ENCODE measurements at places on chromosomes 6 and 20.
A peak's percentile ranks its signal among the peaks of the same experiment; 100 is the strongest.

DNA sequence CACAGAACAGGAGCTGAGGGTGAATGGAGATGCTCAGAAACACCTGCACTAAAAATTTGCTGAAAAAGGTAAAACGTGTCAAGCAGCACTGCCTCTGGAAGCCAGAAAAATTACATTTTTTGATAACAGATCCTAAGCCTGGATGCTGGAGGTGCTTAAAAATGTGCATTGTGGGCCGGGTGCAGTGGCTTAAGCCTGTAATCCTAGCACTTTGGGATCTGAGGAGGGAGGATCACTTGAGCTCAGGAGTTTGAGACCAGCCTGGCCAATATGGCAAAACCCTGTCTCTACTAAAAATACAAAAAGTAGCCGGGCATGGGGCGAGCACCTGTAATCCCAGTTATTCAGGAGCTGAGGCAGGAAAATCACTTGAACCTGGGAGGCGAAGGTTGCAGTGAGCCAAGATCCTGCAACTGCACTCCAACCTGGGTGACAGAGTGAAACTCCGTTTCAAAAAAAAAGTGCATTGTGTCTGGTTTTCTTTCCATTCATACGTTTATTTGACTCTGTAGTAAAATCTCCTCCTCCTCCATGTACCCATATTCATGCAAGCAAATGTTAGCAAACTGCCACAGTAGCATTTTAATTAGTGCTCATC lies 587 bp upstream of the BTN3A1 start:
- DNase-seq = no peak

- DNase-seq = no peak
These were observed 240.9 kb downstream of the COL12A1 start for GRCh38 chr6:74964871-74965441.

DNA sequence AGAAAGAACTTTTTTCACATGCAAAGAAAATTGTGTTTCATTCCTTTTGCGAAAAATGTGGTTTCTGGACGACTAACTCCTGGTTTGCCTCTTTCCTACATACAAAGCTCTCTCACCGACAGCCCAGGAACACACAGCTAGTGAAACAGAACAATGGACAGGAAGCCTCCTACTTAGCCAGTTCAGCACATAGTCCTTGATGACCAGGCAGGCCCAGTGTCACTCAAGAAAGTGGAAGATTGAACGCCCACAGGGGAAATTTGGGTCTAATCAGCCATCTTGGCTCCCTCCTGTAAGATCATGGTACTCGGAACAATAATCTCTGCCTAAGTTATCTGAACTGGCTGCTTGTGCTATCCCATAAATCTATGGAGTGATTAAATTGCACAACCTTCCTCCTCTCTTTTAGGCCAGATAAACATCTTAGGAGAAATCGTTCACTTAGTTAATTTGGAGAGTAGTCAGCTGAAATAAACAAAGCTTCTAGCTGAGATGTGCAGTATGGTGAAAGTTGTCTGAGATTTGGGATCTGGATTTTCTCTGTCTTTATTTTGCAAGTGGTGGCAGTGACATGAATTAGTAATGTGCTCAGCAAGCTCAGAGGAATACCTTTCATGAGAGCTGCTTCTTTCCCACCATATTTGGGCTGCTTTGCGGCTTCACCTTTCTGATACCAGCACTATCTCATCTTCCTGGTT lies 147.0 kb downstream of the MTFR2 start:
- no peak for DNase-seq

DNA sequence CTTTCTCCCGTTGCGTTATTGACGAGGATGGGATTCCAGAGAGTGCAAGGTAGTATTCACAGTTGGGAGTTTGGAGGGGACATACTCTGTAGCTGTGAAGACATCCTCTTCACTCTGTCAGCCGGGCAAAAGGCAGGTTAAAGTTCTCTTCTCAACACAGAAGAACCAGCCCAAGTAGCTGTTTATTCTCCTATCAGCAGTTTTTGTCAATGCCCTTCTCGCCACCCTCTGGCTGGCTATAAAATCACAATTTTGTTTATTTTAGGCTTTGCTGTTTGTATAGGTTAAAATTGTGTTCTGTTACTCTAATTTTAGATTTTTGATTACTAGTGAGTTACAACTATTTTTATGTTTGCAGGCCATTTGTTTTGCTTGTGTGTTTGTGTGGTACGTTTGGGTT lies 37.9 kb upstream of the MAS1 start:
- DNase-seq = no peak

DNA sequence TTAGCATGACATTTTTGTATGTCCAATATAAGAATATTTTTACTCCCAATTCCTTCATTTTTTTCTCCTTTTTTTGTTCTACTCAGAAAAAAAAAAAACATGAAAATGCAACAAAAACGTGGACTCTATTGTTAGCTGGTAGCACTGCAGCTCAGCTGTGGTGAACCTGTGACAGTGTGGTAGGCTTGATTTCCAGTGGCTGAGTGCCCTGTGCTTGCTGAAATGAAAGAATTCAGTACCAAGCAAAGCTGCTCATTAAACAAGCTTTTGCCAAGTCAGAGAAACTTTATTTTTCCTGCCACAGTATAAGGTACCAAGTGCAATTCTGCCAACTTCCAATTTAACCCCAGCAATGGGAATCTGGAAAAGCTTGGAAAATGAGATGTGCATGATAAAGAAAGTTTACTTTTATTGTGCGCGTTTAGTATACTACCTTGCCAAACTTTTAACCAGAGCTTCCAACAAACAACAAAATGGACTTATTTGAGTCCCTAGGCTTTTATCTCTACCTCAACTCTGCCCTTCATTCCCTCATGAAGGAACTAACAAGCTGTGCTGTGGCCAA lies 215.2 kb downstream of the SLC35F1 start:
- no peak for DNase-seq

- DNase-seq = no peak
These were observed 302.2 kb upstream of the EPHA7 start for GRCh38 chr6:93721386-93722048.

DNA sequence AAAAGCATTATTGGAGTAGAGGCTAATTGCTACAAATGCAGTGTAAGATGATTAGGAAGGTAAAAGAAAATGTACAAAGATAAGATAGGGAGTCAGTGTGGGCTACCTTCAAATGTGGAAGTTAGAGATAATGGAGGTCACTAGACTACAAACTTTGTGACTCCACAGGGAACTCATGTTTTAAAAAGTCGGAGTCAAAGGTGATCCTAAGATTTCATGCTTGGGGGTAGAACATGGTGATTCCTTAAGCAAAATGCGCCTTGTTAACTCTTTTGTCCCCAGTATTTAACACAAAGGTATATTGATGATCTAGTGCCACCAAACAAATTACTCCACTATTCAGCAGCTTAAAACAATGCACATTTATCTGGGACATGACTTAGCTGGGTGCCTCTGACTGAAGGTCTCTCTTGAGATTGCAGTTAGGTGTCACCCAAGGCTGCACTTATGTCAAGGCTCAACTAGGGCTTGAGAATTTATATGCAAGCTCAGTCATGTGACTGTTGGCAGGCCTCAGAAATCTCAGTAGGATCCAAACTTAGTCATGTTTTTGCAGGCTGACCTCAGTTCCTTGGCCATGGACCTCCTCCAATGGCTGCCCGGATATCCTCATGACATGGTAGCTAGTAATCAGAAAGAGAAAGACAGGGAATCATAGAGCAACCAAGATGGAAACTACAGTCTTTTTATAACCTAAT lies 11.4 kb upstream of the SNX9 start:
- no peak for DNase-seq

- DNase-seq = no peak
These were observed 1.6 kb downstream of the SMPDL3A start for GRCh38 chr6:122790423-122791309.

GRCh38 chr6:156102129-156102528 lies 646.5 kb upstream of the NOX3 start:
- no peak for DNase-seq

GRCh38 chr6:34029489-34030280 lies 116.2 kb downstream of the GRM4 start:
- DNase-seq = no peak

GRCh38 chr6:65667916-65668656 lies 38.9 kb downstream of the EYS start:
- DNase-seq = no peak

DNA sequence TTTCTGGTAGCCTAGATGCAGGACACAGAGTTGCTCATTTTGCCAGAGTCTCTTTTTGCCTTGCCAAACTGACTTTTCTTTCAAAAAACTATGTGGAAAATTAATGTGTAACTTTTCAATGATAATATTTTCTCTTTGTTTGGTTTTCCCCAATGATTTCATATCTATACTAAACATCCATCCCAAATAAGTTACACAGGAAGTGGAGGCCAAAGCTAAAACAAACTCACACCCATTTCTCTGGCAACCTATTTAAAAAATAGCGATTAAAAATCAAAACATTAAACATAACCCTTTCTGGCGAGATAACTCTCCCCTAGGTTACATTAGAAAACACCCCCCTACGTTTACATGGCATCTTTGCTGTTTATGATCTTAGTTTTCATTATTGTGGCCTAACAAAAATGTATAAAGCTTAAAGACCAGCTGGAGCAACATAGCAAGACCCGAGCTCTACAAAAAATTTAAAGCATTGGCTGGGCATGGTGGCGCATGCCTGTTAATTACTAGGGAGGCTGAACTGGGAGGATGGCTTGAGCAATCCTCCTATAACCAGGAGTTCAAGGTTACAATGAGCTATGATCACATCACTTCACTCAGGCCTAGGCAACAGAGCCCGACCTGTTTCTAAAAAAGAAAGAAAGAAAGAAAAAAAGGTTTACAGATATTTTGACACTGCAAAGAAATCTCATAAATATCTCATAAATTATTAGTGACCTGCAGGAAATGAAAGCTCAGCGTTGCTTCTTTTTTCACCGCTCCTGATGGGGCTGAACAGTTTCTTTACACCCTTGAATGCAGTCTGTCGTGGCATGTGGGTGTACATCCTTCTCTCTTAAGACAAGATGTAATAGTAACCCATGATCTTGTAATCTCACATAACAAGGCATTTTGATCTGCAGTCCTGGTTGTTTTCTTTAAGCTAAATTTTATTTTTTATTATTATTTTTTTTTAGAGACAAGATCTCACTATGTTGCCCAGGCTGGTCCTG lies 32.8 kb upstream of the CEP85L start:
- DNase-seq = no peak

DNA sequence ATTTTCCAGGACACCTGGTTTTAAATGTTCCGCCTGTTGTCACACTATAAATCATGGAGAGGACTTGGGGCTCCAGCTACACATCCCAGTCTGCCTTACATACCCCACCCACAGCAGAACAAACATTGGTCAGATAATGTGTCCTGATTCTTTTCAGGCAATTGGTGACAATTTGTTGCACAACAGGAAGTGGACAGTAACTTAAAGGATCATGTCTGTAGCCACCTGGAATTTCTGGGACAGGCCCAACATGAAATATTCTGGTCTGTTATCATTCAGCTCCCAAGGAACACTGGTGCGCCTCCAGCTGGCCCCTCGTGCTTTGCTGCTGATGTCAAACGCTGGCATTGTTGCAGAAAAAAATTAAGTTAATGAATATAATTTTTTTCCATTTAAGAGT lies 117.2 kb downstream of the SOBP start:
- no peak for DNase-seq

GRCh38 chr20:8344631-8345030 lies 212.6 kb downstream of the PLCB1 start:
- no peak for DNase-seq

GRCh38 chr6:70051197-70052124 lies 185.1 kb downstream of the COL19A1 start:
- DNase-seq = no peak

- DNase-seq = no peak
These were observed 552.8 kb upstream of the CITED2 start for GRCh38 chr6:139927236-139927635.

DNA sequence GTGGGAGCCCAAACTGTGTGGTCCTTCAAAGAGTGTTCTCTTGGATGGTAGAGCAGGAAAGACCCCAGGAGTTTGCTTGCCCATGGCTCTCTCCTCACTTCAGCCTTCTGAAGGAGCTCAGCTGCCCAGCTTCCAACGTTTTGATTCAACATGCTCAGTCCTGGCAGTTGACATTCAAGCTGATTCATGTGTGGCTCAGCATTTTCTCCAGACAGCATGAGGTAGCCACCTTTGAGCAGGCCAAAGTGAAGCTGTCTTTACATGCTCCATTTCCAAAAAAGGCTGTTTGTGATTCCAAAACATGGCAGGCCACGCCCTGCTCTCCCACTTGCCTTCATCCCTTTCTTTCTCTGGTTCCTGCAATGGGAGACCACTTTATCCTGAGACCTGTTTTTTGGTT lies 280.2 kb downstream of the TBC1D7 start:
- DNase-seq = no peak

DNA sequence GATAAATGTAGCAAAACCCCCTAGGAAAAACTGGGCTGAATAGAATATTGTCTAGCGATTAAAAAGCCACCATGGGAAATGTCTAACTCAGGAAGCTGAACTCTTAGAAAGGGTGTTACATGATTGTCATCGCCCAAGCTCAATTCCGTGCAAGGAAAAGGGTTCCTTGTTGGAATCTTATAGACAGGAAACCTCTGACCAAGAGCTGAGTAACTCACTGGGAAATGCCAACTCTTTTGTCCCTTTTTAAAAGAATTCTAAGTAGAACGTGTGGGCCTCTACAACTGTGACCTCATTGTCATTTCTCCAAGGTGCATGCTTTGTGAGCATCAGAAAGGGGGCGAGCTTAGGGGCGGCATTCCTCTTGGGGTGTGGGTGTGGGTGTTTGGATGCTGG lies 88.1 kb downstream of the SYNJ2 start:
- DNase-seq = no peak

GRCh38 chr6:156953479-156954146 lies 176.4 kb downstream of the ARID1B start:
- no peak for DNase-seq

- DNase-seq = no peak
These were observed 131.1 kb upstream of the HSF2 start for GRCh38 chr6:122268394-122268793.

DNA sequence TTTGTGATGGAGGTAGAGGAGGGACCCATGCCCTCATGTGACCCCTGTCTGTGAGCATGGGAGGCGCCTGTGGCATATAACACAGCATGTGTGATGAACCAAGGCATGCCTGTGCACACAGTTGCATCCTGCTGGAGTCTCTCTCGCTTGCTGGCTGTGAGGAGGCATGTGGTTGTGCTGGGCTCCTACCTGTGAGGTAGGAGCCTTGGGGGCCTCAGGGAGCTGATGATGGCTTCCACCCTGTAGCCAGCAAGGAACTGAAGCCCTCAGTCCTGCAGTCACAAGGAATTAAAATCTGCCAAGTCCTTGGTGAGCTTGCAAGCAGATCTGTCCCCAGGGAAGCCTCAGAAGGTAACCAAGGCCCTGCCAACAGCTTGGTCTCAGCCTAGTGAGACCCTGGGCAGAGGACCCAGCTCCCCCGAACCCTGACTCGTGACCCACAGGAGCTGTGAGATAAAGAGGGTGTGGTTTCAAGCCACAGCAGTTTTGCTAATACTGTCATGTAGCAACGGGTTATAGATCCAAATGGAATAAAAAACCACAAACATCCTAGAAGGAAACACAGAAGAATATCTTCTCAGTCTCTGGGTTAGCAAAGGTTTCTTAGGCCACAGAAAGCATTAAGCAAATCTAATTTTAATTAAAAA lies 145.7 kb downstream of the WDR27 start:
- DNase-seq = no peak

- DNase-seq = peak; percentile 72
These were observed 70.9 kb downstream of the HFE start for GRCh38 chr6:26158076-26158580.
